CD4-positive, alpha-beta T cell treated with Interleukin-2 at 100 ng/mL for 4 hours (primary cell): ENCODE measurements at places on chromosomes 6 and 20.

DNA sequence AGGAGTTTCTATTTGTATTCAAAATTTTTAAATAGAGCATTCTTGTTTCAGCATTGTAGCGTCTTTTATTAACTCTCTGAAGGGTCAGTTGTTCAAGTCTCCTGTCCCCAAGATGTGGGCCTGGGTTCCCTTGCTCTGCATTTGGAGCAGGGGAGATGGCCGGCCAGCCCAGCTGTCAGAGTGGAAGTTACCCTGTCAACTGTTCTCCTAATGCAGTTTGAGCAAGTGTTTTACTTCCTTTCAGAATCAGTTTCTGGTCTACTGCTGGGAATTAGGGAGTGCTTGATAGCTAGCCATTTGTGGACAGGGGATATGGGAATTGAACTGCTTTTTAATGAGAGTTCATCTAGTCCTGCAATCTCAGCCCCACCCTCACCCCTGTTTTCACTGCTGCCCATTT, 116.6 kb downstream of the QKI start:
- no peak for DNase-seq

- no peak for DNase-seq
These were observed 90.7 kb downstream of the TRMT6 start for GRCh38 chr20:5859608-5860007.

- no peak for DNase-seq
These were observed 121.2 kb upstream of the LAMP5 start for GRCh38 chr20:9392892-9393857.

DNA sequence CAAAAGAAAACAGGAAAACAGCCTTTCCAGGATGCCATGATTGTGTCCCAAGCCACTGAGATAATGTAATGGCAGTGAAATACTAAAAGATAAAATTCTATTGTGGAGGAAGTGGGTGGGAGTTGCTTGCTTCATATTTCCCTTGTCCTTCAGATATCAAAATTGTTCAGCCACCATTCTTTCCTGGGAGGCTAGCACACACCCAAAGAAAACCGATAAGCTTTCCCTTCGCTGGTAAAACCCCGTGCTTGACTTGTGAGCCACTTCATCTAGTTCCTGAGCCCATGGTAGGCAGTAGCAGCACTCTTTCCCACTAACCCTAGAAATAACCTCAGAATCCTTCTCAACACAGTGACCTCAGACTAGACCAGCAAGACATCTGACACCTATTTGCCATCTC, 357.4 kb upstream of the PLCB4 start:
- DNase-seq: no peak

- no peak for DNase-seq
These were observed 104.7 kb downstream of the TMEM242 start for GRCh38 chr6:157218371-157219198.

- peak; percentile 80 for DNase-seq
These were observed 160.1 kb downstream of the C6orf58 start for GRCh38 chr6:127737009-127737486.

GRCh38 chr6:5337573-5337972, 76.3 kb downstream of the FARS2 start:
- no peak for DNase-seq

- no peak for DNase-seq
These were observed 20.9 kb downstream of the GPR63 start for GRCh38 chr6:96816301-96816817.

GRCh38 chr6:80872951-80873308, 766.5 kb downstream of the BCKDHB start:
- no peak for DNase-seq
